ENCODE measurements at places on chromosomes 1 and 21.

DNA sequence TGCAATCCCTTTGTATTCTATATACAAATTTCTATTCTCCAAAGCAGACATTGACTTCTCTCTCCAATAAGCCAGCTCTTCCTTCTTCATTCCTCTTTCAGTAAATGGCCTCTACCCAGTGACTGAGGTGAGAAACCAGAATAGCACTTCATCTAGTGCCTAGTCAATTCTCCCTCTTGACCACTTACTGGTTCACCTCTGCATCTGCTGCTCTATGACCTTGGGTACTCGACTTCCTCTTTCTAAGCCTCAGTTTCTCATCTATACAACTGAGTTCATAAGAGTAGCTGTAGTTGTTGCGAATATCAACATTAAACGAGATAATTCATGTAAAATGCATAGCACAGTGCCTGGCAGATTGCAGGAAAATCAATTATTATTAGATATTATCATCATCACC, 12.4 kb downstream of the LYST start:
- DNase-seq: no peak

GRCh38 chr21:15557925-15558324, 171.9 kb upstream of the USP25 start:
- DNase-seq: no peak

- DNase-seq: no peak
These were observed 51.4 kb downstream of the RHBG start for GRCh38 chr1:156420205-156421061.

- no peak for DNase-seq
These were observed 25.3 kb downstream of the ACTA1 start for GRCh38 chr1:229408458-229409037.

- DNase-seq: no peak
These were observed 20.6 kb downstream of the ABCD3 start for GRCh38 chr1:94438692-94439276.

- DNase-seq: no peak
These were observed 134.3 kb downstream of the MATN1 start for GRCh38 chr1:30589083-30589482.

All from activated gamma-delta T cell treated with anti-CD3 and anti-CD28 coated beads, Interleukin-2, amount 50 U/mL, for 16 hours (primary cell).